ENCODE measurements at places on chromosomes 16 and 17.

DNA sequence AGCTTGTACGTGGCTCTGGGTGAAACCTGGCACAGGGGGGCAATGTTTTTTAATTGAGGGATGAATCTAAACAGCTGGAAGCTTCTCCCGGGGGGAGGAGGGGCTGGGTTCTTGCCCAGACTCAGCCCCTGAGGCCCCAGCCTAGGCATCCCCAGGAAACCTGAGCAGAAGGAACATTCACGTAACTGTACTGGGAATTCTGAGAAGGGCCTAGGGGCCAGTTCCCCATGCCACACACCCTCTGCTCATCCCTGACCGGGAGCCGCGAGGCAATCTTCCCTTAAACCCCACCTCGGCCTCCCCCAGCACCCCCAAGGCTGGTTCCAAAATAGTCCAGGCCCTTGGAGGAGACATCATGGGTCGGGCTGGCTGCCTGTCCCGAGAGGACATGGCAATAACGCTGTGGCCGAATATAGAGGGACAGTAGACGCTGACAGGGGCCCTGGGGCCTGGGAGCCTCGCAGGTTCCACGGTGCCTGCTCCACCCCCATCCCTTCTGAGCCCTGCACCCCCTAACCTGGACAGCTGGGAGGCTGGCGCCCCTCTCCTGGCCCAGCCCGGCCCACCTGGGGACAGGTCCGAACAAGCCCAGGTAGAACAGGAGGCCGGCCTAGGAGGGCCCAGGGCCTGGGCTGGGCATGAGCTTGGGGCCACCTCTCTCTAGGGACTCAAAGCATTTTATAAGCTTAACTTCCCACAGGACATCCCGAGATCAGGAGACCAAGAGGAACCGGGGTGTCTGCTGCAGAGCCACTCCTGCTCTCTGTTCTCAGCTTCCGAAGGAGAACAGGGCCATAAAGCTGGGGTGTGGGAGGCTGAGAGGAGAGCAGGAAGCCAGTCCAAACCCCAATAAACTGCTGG is 83.2 kb upstream of the TOB1 start:
- DNase-seq: no peak

GRCh38 chr16:9184354-9184690 is 92.9 kb downstream of the HAPSTR1 start:
- no peak for DNase-seq

- peak; percentile 79 for DNase-seq
Measured at GRCh38 chr17:28613931-28614381, at the start of gene RSKR. Gene RSKR (minus strand): TSS chr17:28614185. CDS start chr17:28614161, 24 bp downstream.

- no peak for DNase-seq
Measured at GRCh38 chr16:70152578-70153302, 20.8 kb upstream of the CLEC18C start.

DNA sequence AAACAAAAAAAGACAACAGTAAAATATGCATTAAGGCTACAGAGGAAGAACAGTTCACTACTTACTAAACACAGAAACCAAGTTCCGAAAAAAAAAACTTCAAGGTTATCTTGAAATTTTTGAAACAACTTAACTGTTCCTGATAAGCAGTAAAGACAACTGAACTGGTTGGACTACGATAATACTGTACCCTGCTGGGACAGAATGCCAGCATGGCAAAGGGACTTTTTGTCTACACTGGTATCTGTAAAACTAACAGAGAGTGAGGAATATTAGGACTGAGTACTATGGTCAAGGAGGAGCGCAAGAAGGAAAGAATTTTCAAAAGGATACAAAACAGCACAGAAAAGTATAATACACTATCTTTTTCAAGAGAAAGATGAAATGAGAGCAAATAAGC is 19.8 kb downstream of the SETD6 start:
- no peak for DNase-seq

DNA sequence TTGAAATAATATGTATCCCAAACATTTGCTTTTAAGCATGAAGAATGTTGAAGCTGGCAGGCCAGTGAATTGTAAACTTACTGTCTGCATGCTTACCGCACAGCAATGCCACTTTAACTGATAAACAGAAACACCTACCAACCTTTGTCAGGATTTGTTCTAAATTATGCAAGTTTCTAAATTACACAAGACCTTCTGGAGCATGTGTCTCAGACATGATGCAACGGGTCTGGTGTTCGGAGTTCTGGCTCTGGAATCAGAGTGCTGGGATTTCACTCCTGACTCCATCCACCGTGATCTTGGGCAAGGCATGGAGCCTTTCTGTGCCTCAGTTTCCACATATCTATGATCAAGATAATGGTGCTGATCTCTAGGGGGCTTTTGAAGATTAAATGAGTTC is 111.2 kb downstream of the CCT6B start:
- no peak for DNase-seq

GRCh38 chr16:87123356-87124001 is 193.7 kb downstream of the C16orf95 start:
- no peak for DNase-seq

DNA sequence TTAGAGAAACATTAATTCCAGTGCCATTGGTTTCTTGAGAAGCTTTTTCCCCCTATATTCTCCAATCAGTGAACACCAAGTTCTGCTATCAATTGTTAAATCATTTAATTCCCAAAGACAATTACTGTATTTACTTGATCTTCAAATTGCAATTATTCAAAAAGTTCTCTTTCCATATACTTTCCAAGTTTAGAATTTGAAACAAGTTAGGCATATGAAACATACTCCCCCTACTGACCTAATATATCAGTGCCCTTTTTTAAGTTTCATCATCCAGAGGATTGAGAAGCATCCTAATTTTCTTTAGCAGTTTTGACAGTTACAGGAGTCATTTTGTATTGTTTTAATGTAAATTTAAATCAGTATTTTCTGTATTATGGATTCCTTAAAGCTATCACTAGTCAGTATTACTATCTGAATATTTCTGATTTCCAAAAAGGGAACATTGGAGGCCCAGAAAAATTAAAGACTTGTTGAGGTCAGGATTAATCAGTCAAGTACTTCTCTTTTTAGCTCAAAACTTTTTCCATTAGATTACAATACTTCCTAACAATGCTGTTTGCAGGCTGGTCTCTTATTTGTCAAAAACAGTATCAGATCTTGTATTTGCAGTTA is 16.3 kb downstream of the MEIOC start:
- DNase-seq: no peak

DNA sequence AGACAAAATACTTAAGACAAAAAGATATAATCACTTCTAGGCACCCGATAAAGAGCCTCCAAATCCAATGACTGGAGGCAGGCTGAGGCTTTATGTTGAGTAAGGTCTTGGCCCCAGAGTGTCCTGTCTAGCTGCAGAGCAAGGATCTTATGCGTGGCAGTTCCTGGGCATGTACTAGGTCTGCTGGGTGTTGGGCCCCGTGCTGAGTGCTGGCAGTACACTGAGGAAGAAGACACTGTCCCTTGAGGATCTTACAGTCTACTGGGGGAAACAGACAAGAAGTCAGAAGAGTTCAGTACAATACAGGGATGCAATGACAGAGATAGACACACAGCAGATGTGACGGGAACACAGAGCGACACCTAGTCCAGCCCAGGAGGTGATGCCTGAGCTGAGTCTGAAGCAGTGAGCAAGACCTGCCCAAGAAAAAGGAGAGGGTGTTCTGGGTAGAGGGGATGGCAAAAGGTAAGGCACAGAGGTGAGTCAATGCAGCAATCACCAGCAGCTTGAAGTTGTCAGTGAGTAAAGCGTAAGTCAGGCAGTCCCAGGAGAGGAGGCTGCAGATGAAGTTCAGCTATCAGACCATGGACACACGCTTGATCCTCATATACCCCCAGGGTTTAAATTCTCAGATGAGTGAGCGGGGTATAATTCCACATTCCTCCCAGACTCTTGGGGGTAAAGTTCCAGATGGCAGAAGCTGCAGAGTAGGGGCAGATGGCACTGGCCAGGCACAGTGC is 18.1 kb downstream of the MAP3K14 start:
- DNase-seq: no peak

DNA sequence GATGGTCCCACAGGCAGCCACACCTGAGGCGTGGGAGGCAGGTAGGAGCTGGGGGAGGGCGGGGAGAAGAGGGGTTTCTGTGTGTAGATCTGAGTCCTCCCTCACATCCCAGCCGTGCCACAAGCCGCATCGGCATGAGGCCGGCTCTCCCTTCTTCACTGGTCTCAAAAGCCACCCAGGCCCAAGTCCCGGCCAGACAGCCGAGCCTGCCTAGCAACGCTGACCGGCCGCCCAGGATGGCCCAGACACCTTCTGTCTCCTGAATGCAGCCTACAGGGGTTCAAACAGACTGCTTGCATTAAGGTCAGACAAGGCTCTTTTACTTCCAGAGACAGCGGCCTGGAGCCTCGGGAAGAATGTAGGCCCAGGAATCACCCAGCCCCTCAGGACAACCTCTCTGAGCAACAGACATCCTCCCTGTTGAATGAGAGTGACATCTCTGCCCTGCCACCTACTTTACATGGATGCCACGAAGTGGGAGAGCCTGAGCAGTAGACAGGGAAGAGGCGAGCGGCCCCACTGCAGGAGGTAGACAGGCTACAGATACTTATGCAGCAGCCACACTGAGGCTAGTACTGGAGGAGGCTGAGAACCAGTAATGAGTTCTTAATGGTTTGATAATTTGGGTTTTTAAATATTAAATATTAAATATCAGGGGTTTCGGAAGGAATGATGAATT is 69.6 kb downstream of the N4BP1 start:
- no peak for DNase-seq

GRCh38 chr16:48870141-48870540 is 260.2 kb upstream of the N4BP1 start:
- DNase-seq: no peak

DNA sequence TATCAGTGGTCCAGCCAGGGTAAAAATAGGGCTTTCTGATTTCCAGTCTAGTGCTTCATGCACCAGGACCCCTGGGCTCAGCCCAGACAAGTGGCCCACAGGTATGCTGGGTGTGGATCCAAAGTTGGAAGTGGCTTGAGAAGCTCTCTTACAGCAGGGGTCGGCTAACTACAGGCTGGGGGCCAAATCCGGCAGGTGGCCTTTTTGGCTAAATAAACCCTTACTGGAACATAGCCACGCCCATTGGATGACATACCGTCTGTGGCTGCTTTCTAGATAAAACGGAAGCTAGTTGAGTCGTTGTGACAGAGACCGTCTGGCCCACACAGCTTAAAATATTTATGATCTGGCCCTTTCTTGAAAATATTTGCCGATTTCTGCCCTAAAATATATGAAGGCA is 119.0 kb upstream of the CDC42EP4 start:
- no peak for DNase-seq

DNA sequence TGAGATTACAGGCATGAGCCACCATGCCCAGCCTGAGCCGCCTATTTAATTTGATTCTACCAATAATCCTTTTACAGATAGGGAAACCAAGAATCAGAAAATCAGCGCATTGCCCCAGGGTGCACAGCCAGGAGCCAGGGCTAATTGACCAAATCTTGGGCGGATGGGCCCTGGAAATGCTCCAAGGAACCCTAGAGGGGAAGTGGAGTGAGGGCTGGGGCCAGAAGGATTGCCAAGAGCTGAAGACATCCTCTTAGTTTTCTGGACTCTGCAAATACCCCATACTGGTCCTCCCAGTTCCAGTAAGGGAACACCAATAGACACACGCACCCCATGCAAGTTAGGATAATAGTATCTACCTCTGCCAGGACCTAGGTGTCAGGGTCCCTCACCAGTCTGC is 3.8 kb downstream of the FHOD1 start:
- DNase-seq: no peak

- no peak for DNase-seq
Measured at GRCh38 chr16:50924759-50925545, 183.1 kb downstream of the CYLD start.

GRCh38 chr17:72182371-72182873 is 61.6 kb downstream of the SOX9 start:
- peak; percentile 50 for DNase-seq

DNA sequence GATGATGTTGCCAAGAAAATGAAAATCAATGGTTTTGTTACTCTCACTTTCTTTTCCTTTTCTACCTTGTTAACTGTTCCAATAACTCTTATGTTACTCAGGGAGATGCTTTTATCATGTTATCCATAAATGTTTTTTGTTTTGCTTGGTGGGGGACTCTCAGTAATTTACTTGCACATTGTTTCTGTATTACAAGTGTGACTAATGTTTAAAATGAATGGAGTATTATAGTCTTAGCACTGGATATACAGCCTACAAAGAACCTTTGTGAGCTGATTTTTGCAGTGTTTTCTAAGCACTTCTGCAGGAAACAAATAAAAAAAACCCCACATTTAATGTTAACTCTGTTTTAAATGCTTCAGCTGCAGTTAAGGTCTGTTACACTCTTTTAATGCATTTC is 12.1 kb downstream of the VMP1 start:
- peak; percentile 55 for DNase-seq

DNA sequence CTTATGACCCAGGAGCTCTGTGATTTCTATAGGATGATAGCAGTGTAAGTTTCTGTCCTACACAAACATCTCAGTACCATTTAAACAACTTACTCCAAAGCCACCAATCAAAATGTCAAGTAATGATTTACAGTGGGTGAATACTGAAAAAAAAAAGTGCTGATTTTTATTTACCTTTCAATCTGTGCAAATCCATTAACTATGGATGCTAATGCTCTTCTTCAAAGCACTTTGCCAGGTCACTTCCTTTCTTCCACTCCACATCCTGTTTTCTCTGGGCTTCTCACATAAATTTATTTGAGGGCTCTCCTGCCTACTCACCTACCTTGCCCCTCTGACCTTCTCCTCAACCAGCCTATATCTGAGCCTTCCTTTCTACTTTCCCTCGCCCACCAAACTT is 101.6 kb downstream of the SKAP1 start:
- no peak for DNase-seq

DNA sequence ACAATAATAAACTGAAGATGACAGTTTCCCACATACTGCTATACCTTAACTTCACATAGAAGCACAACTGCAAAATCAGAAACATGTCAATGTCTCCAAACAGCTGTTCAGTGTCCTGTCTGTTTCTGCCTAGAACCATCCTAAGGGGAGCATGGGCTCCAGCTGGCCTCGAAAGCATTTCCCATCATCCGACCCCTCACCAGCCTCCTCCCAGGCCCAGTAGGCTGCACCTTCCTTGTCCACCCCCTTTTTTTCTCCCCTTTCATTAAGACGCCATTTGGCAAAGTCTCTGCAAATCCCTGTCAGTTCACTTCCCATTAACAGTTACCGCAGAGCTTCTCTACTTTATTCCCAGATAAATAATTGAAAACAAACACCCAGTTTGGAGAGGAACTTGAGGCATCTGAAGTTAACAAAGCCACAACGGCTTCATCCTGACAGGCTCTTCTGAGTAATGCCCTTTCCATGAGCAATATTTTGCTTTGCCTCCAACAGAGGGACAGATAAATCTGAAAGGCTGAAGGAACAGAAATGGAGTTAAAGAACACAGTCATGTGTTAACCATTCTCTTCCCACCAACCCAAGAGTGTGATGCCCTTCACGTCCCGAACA is 65.3 kb downstream of the SLC39A11 start:
- no peak for DNase-seq
